ENCODE measurements at places on chromosomes 2 and 18.

GRCh38 chr2:241109210-241110088 is 7.4 kb upstream of the MTERF4 start:
- DNase-seq = no peak

DNA sequence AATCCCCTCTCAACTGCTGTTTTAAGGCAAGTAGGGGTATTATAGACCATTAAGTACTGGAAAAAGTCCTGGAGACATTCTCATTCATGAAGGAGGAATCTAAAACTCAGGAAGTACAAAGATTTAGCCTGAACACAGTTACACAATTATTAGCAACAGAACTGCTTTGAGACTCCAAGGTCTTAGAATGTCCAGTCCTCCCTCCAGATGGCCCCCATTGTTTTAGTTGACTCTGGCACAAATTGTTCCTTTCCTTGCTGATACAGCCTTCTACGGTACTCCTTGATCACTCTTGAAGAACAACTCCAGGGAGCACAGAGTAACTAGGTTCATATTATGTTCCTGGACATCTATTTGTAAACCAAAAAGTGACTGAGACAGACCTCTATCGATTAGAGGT is 210.1 kb upstream of the RND3 start:
- no peak for DNase-seq

GRCh38 chr2:115389024-115389423 is 946.6 kb downstream of the DPP10 start:
- DNase-seq = no peak

DNA sequence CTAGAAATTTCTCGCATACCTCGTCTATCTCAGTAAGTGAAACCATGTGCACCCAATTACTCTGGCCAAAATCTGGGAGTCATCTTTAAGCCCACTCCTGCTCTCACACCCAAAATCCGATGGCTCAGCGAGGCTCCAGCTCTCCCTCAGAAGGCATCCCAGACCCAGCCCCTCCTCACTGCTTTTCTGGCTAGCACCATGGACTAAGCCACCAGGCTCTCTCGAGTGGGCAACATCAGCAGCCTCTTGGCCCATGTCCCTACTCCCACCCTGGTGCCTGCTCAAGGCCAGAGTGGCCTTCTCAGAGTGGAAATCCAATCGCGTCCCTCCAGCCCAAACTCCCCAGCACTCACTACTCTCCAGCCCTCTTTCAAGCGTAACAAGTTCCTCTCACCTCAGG is 27.2 kb downstream of the TNS1 start:
- DNase-seq = no peak

- DNase-seq = peak; percentile 79
Observed at GRCh38 chr2:43426305-43427031, 169.4 kb downstream of the THADA start.

- peak; percentile 89 for DNase-seq
Observed at GRCh38 chr2:1162768-1163584, 212.3 kb downstream of the SNTG2 start.

GRCh38 chr18:76405681-76406356 is 89.2 kb downstream of the ZNF516 start:
- DNase-seq = no peak

- no peak for DNase-seq
Observed at GRCh38 chr18:47163241-47163640, 12.9 kb downstream of the IER3IP1 start.

DNA sequence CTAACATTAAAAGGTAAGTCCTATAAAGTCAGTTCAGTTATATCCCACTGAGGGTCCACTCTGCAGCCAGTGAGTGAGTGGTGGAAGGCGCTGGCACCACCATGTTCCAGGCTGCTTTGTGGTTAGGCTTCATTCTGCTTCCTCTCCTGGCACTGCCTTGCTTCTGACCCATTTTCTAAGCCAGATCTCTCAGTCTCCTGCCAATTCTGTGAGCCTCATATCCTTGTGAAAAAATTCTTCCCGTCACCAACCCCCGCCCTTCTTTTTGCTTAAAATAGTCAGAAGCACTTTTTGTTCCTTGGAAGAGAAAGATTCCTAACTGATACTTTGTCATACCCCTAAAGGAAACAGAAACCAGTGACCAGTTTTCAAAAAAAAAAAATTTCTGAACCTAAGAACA is 139.8 kb upstream of the NCK2 start:
- DNase-seq = no peak

DNA sequence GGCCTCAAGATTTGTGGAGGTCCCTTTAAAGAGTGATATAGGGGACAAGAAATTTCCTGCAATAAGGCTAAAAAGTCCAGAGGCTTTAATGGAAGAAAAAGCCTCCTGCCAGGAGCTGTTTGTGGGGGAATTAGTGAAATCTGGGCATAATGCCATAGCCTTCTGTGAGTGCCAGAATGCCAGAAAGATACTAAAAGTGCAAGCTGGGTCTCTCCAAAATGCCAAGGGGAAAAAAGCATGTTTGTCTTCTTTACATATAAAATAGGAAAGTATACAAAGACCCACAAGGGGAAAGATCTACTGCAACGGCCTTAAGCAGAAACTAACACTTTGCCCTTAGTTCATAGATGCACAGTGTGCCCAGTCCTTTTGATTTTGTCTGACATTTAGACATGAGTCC is 647.7 kb upstream of the ZNF804A start:
- DNase-seq = no peak

DNA sequence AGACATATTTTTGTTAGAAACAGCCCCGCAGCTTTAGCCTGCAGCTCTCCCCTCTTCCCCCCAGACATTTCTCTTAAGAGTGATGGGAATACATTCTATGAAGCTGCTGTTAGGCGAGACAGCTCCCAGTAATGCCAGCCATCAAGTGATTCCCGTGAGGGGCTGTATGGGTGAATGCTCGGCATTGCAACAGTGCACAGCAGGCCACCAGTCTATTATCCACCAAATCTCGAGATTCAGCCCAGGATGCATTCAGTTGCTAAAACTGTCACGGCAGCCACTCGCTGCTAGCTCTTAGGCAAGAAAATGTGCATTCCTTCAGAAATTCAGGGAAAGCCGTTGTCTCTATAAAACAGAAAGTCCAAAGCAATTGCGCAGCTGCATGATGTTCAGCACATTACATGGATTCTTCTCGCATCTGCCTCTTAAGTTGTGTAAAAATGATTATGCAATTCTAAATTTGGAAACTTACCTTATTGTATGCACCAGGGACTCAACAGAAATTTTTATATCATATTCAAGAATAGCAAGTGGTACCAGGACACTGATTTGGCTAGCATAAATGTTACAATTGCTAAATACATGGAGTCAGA is 211.3 kb upstream of the ARL4C start:
- no peak for DNase-seq

- no peak for DNase-seq
Observed at GRCh38 chr18:10878703-10879102, 270.7 kb downstream of the PIEZO2 start.

DNA sequence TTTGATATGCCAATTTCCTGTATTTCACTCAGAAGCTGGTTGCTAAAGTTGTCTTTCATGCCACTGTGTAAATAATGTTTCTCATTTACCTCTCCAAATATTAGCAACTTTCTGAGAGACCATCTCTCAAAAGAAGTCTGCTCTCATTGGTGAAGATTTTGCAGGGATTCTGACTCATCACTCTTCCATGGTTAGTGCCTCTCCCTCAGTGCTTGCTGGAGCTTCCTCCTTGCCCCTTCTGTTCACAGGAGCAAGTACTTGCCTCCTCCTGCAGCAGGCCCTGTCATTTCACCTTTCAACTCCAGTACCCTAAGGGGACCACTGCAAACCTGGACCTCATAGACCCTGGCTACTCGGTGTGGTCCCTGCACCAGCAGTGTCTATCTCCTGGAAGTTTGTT is 168.8 kb downstream of the ZNF385B start:
- no peak for DNase-seq

GRCh38 chr2:127485694-127486071 is 40.6 kb downstream of the IWS1 start:
- no peak for DNase-seq

DNA sequence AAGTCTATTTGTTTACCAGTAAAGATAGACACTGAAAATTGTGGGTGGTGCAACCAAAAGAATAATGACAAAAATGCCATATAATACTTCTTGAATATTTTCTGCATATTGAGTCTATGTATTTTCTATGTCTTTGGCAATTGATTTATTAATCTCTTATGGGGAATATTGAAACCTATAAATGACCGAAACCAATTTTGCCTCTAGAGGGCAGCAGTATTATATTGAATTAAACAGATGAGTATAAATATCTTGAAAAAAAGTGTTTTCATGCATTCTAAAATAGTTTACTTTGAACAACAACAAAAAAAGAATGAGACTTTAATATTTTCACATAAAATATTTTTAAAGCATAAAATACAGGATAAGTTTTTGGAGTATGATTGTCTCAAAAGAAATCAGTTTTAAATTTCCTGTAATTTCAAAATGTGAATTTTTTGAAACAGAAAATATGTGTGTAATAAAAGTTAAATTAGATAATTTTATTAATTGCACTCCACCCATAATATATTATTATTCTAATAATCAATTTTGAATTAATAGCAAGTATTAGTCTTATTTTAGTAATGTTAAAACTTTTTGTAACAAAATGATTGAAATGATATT is 49.9 kb upstream of the CALCRL start:
- DNase-seq = no peak

GRCh38 chr2:220259662-220260061 is 632.2 kb downstream of the SLC4A3 start:
- no peak for DNase-seq

DNA sequence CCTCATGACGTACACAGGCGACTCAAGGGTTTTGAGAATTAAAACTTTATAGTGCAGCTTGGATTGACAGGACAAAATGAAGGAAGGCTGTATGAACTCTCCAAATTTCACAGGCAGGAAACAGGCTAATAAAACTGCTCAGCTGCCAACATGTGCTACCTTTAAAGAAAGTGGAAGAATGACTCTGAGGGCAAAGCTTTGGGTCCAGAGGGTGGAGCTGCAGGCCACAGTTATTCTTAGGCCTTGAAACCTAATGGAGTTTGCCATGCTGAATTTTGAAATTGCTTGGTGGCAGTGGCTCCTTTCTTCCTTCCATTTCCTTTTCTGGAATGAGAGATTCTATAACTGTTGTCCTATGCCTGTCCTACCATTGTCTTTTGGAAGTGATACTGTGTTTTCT is 34.8 kb downstream of the HAT1 start:
- no peak for DNase-seq

DNA sequence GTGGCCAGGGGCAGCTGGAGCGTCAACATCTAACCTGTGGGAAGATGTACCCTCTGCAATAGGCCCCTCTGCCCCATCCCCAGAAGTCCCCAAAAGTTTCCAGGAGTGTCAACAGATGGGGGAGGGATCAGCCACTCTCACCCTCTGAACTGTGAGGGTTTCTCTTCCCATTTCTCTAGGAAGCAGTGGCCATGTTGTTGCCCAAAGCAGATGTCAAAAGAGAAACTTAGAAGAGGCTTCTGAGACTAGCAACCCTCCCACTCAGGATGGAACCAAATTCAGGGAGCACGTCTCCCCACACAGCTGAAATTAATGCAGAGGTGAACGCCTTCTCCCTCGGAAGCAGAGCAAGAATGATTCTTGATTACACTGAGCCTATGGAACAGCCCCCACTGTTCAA is 70.3 kb downstream of the ARL4C start:
- DNase-seq = peak; percentile 70

GRCh38 chr18:35386600-35387100 is 9.5 kb upstream of the ZNF396 start:
- peak; percentile 70 for DNase-seq

DNA sequence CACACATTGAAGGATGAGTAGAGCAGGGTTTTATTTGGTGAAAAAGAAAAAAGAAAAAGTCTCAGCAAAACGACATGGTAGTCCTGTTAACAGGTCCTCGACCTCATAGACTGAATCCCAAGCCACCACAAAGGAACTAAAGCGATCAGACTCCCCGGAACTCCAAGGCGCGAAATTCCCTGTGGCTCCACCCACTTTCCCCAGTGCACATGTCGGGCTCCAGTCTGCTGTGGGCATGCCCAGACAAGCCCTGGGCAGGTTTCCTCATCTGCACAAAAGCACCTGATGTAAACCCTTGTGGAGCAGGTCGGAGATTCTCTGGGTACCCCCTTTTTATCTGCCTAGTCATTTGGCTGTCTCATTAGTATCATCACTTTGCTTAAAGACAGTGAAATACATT is 170.7 kb upstream of the FSIP2 start:
- DNase-seq = no peak

DNA sequence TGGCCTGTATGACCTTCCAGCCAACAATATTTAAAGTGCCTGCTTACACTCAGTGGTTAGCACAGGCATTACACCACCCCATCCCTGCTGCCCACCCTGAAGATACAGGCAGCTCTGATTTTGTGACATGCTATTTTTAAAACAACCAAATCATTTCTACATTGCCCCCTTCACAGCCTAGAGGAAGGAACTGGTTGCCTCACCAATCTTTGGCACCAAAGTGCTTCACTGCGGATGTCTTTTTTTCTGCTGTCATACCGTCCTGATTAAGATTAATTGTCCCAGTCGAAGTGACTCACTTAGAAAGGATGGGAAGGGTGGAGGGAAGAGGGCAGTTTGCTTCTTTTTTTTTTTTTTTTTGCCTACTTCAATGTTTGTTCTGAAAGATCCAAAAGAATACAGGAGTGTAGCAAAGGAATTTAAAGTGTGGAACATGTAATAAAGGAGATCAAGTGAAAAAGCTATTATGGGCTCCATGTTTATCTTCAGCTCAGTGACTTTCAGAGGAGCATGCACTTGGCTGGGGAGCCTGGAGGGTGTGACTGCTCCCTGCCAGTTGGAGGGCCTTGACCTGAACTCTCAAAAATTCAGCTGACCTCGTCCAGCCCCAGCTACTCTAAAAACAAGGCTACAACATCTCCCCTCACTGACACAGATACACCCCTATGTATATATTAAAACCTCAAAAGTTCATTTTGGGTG is 501.1 kb upstream of the TNP1 start:
- DNase-seq = no peak

DNA sequence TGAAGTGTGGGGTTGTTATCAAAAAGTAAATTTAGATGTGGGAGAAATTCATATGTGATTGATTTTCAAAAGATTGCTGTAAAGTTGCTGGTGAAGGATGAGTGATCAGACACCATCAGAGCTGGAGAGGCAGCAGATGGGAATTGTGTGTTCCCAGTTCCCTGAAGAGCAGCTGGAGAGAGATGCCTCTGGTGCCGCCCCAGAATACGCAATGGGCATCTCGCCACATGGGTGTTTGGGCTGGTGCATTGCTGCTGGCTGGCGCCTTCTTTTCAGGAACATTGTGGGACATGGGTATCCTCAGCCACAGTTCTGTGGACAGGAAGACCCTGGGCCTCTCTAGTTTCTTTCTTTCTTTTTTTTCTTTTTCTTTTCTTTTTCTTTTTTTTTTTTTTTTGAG is 11.9 kb downstream of the ATG4B start:
- DNase-seq = no peak

- DNase-seq = no peak
Observed at GRCh38 chr2:36579297-36579664, 18.7 kb downstream of the FEZ2 start.

GRCh38 chr2:154425994-154426393 is 272.5 kb upstream of the KCNJ3 start:
- DNase-seq = no peak

GRCh38 chr2:112614201-112614840 is 29.9 kb downstream of the CHCHD5 start:
- DNase-seq = no peak
